ENCODE measurements at places on chromosomes 6 and 20. TPM values are rescaled to one million over a fixed set of nuclear protein-coding genes. Genes with fewer than 3 reads are reported as not detected.
A peak's percentile ranks its signal among the peaks of the same experiment; 100 is the strongest.

- no peak overlapping the region for H3K27ac ChIP-seq
- H3K4me3 ChIP-seq, result no peak overlapping the region
- no peaks in the 10 kb centered on the region for H3K27me3 ChIP-seq
Measured at GRCh38 chr6:51568771-51569170, 518.6 kb downstream of the PKHD1 start.

Gene KHDRBS2
- total RNA-seq, result 0.91 TPM

DNA sequence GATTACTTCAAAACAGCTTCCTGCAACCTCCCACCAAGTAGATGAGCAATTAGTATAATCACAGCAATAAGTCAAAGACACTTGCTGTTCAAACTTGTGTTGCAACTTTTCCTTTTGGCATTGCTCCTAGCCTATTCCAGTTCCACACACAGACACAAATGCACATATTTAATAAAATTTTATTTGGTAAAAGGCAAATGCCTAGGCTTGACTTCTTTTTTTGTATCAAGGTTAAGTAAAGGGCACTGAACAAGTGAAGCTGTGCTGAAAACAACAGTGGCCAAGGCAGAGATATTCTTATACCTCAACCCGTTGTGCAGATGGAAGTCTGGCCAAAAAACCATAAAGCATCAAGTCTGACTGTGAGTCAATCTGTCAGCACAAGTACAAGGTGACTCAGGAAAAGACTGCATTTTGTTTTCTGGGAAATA lies 708.4 kb upstream of the CITED2 start:
- no peak overlapping the region for H3K4me3 ChIP-seq
- no peaks in the 10 kb centered on the region for H3K27me3 ChIP-seq
- no peaks in the 10 kb centered on the region for H3K4me1 ChIP-seq
- H3K27ac ChIP-seq, result peak overlapping the region; percentile 34
- H3K36me3 ChIP-seq, result no peaks in the 10 kb centered on the region
- DNase-seq, result peak; percentile 30

Gene HTR1E
- not detected for total RNA-seq

GRCh38 chr20:20732641-20733040 lies 20.2 kb upstream of the RALGAPA2 start:
- H3K27ac ChIP-seq, result no peak overlapping the region
- H3K4me1 ChIP-seq, result no peaks in the 10 kb centered on the region
- no peaks in the 10 kb centered on the region for H3K36me3 ChIP-seq
- no peak overlapping the region for H3K4me3 ChIP-seq

- no peak overlapping the region for H3K4me3 ChIP-seq
- H3K36me3 ChIP-seq, result no peaks in the 10 kb centered on the region
- H3K4me1 ChIP-seq, result no peaks in the 10 kb centered on the region
- H3K27me3 ChIP-seq, result no peaks in the 10 kb centered on the region
- H3K27ac ChIP-seq, result no peak overlapping the region
Measured at GRCh38 chr20:20553541-20553940, 158.9 kb downstream of the RALGAPA2 start.

Gene ENPP4
- total RNA-seq, result 16.9 TPM

- H3K36me3 ChIP-seq, result no peaks in the 10 kb centered on the region
- no peaks in the 10 kb centered on the region for H3K27me3 ChIP-seq
- no peak overlapping the region for H3K27ac ChIP-seq
- H3K4me1 ChIP-seq, result no peaks in the 10 kb centered on the region
- DNase-seq, result no peak
- H3K4me3 ChIP-seq, result no peak overlapping the region
Measured at GRCh38 chr6:10101551-10102252, 313.2 kb downstream of the TFAP2A start.

DNA sequence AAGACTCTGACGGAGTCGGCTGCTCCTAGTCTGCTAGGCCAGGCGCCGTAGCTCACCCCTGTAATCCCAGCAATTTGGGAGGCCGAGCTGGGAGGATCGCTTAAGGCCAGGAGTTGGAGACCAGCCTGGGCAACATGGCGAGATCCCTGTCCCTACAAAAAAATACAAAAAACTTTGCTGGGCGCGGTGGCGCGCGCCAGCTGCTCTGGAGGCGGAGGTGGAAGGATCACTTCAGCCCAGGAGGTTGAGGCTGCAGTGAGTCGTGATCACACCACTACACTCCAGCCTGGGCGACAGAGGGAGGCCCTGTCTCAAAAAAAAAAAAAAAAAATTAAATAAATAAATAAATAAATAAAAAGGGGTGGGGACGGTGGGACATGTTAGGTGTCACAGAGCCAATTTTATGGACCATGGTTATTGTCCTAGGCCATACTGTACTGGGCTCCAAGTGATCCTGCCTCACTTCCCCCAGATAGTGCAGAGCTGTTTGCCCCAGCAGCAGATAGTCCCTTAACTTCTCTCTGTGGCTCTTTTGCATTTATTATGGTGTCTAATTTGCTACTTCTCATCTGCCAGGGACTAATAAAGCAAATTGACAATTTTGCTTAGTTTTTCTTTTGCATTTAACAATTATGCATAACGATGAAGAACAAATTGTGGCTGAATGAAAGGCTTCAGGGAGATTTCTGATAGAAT lies 5.2 kb downstream of the PI16 start:
- H3K27me3 ChIP-seq, result no peaks in the 10 kb centered on the region
- DNase-seq, result no peak
- H3K4me3 ChIP-seq, result no peak overlapping the region
- H3K36me3 ChIP-seq, result no peaks in the 10 kb centered on the region
- H3K4me1 ChIP-seq, result no peaks in the 10 kb centered on the region
- H3K27ac ChIP-seq, result no peak overlapping the region

- H3K27ac ChIP-seq, result no peak overlapping the region
- no peak overlapping the region for H3K4me3 ChIP-seq
- H3K27me3 ChIP-seq, result no peaks in the 10 kb centered on the region
- H3K4me1 ChIP-seq, result no peaks in the 10 kb centered on the region
Measured at GRCh38 chr6:81049425-81050042, 702.9 kb downstream of the TENT5A start.

Gene VSX1
- not detected for total RNA-seq

DNA sequence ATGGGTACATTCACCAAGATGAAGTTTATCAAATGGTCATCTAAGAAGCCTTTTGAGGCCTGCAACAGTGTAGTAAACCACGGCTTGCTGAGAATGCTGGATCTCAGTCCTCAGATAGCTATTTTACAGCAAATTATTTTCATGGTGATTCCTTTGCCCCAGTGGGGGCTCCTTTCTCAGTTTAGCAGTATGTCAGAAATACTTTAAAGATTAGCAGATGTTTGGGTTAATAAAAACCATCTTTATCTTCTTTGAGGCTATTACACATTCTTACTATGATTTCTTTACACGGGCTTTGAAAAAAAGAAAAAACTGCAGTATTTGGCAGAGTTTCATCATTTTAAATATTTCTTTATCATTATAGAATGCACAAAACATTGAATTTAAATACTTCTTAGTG lies 10.7 kb downstream of the MYLIP start:
- peaks cover 7% of the 10 kb centered on the region for H3K36me3 ChIP-seq
- no peak for DNase-seq
- no peaks in the 10 kb centered on the region for H3K27me3 ChIP-seq
- H3K4me3 ChIP-seq, result no peak overlapping the region
- H3K4me1 ChIP-seq, result peaks cover 13% of the 10 kb centered on the region
- H3K27ac ChIP-seq, result no peak overlapping the region
